Hematopoietic multipotent progenitor cell treated with erythropoietin and hydrocortisone succinate and interleukin-3 and kit ligand, for 15 days (in vitro differentiated cells): ENCODE measurements at places on chromosomes 13 and 19.

GRCh38 chr19:51091895-51092873 is 9.5 kb upstream of the KLK14 start:
- DNase-seq, result no peak

DNA sequence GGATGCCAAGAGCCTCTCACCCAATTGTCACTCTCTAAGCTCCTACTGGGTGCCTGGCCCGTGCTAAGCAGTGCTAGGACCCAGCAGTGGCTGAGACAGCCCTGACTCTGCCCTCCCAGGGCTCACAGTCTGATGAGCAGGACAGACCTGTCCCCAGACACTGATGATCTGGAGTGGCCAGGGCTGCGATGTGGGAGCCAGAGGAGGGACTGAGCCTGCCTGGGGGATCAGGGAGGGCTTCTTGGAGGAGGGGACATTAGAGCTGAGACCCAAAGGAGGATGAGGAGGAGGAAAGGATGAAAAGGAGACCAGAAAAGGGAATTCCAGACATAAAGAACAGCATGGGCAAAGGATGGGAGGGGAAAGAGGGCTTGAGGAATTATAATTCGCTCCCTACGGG is 6.6 kb downstream of the ERCC1 start:
- no peak for DNase-seq

DNA sequence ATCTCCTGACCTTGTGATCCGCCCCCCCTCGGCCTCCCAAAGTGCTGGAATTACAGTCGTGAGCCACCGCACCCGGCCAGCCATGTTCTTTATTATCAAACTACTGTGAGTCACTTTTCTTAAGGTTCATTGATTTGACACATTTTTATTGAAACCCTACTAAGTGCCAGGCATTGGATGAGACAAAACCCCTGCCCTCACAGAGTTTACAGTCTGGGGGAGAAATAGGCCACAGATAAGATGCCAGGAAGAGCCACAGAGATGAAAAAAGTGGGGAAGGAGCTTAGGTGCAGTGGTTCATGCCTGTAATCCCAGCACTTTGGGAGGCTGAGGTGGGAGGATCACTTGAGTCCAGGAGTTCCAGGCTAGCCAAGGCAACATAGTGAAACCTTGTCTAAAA is 14.5 kb upstream of the MAP2K2 start:
- DNase-seq, result no peak

DNA sequence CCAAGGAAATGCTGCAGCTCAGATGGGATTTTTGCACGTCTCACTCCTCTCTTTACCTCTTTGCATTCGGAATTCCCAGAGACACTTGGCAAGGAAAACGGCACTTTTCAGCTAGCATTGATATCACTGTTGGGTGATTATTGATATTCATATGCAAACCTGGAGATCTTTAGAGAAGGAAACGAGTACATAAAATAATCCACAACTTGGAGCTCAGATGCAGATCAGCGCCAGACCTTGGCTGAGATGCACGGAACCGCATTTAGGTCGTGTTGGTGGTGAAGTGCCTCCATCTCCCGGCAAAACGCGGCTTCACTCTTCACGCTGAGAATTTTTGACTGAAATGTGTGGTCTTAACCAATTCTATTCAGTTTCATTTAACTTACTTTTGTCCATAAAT is 77.2 kb upstream of the ARHGEF7 start:
- no peak for DNase-seq
